Renal cortex interstitium (tissue), 15 donors: ENCODE measurements at places on chromosomes 6 and 20. TPM values are rescaled to one million over a fixed set of nuclear protein-coding genes. Genes with fewer than 3 reads are reported as not detected.

Gene GRM1
- 0.14 TPM for polyA plus RNA-seq

Gene TMEM74B
- 6.7 TPM for polyA plus RNA-seq

Gene DPPA5
- not detected for polyA plus RNA-seq

Gene OPRM1
- polyA plus RNA-seq: not detected

Gene OSBPL2
- polyA plus RNA-seq: 30.8 TPM

Gene DDAH2
- polyA plus RNA-seq: 152 TPM

Gene SERPINB6
- polyA plus RNA-seq: 98.8 TPM

Gene GABRR1
- polyA plus RNA-seq: 2.1 TPM

Gene BRD2
- polyA plus RNA-seq: 338 TPM

Gene HCRTR2
- 0.35 TPM for polyA plus RNA-seq

DNA sequence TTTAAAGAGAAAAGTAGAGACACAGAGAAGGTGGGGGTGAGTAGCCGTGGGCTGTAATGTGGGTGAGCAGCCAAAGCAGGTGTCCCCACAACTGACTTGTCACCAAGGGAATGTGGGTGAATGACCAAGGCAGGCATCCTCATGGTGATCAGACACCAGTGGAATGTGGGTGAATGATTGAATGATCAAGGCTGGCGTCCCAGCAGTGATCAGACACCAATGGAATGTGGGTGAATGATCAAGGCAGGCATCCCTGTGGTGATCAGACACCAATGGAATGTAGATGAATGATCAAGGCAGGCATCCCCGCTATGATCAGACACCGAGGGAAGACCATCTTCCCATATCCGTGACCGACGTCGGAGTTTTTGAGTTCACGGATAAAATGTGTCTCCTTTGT is 49.8 kb upstream of the OR14J1 start:
- no peak for DNase-seq

DNA sequence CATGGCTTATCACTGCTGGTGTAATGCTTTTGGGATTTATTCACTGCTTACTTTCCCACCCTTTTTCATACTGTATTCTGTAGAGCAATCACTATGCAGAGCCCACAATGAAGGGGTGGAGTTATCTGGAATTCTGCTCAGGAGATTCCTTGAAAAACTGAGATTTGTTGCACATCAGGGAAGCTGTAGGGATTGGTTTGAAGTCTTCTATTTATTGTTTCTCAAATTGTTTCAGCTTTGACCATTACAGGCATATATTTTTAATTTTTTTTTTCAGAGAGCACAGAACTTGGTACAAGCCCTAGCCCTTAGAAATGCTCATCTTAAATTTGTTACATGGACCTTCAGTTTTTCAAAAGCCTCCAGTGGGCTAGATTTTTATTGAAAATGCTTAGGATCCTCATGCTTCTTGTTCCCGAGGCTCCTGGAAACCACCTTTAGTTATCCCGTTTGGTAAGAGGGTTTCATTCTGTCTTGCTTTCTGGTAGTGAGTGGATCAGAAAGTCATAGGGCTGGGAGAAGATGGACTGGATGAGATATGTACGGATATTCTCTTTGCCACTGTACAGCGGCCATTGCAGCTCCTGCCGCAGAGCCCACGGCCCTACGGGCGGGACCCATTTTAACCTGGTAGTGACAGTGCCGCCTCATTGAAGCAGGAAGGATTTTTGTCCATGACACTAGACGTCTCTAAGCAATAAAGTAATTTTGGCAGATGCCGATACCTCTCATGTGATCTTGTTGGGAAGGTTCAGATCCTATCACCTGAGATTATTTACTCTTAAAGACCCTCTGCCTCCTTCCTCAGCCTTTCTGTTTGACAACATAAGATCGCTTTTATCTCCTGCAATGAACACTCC is 45.3 kb upstream of the ZNF184 start:
- DNase-seq: no peak

GRCh38 chr6:21887231-21888185 is 294.0 kb downstream of the SOX4 start:
- DNase-seq: no peak

- DNase-seq: no peak
These were observed 22.0 kb upstream of the TGM3 start for GRCh38 chr20:2273634-2274302.

GRCh38 chr6:44025226-44025625 is 102.0 kb downstream of the MRPL14 start:
- DNase-seq: no peak

DNA sequence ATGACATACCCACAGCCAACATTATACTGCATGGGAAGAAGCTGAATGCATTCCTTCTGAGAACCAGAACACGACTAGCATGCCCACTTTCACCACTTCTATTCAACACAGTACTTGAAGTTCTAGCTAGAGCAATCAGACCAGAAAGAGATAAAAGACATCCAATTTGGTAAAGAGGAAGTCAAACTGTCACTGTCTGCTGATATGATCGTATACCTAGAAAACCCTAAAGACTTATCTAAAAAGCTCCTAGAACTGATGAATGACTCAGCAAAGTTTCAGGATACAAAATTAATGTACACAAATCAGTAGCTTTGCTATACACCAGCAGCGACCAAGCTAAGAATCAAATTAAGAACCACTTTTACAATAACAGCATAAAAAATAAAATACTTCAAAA is 60.5 kb downstream of the EYS start:
- DNase-seq: no peak

DNA sequence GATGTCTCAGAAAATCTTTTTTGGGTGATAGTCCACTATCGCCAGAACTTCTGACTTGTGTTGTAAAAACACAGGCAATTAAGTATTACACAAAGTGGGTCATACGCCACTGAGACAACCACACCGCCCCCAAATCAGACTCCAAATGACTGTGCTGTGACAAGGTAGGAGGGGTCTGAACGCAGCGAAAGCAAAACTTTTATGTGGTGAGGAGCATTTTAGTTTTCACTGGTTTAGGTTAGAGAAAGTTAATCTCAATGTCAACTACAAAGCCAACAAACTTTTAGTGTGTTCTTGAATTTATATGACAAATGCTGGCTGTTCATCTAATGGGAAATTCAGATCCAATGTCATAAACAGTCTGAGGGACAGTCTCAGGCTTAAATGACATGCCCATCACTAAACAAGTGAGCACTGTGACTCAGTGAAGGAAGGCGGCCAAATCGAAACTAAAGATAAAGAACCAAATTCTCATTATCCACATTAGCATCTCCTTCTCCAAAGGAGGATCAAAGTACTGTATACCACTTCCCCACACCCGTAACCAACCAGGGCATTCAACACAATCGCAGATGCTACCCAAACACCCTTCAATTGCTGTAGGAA is 186.7 kb downstream of the GJA10 start:
- no peak for DNase-seq

DNA sequence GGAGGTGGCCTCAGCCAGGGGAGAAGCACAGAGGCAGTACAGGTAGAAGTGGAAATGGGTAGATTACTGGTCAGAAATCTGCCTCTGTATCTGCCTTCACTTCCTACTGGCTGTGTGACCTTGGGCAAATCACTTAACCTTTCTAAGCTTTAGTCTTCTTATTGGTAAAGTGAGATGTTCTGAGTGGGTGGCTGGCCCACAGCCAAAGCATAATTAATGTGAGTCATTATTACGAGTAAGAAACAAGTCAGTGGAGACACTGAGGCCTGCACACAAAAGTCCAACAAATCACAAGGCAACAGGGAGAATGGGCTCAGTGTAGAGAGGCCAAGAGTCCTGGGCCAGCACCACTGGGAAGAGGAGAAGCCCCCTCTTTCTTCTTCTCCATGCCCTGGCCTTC is 39.1 kb downstream of the NRN1 start:
- no peak for DNase-seq

GRCh38 chr6:150640556-150641209 is 41.0 kb downstream of the PLEKHG1 start:
- DNase-seq: no peak

DNA sequence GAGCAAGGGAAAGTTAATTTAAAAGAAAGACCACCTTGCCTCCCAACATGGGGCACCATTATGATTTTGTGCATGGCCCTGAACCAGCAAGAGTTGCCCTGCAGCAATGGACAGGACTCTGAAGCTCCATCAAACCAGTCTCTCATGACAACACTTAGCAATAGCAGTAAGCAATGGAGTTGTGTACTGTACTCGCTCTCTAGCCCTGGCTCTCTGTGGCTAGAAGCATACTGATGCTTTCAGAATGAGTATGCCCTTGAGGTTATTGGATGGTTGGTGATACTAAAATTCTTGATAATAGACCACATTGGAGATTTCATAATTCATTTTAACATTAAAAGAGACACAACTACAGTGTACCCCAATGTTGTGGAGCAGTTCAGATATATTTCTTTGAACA is 23.2 kb upstream of the LMBRD1 start:
- no peak for DNase-seq

GRCh38 chr6:52115145-52115741 is 27.8 kb upstream of the PKHD1 start:
- DNase-seq: no peak

GRCh38 chr20:50598074-50598473 is 87.9 kb downstream of the PTPN1 start:
- no peak for DNase-seq

- no peak for DNase-seq
These were observed 41.5 kb downstream of the MAN1A1 start for GRCh38 chr6:119308048-119308570.

- DNase-seq: no peak
These were observed 465.8 kb downstream of the FRK start for GRCh38 chr6:115594891-115595290.

- DNase-seq: no peak
These were observed 816.9 kb downstream of the DHX35 start for GRCh38 chr20:39778847-39779604.

GRCh38 chr20:61850926-61851900 is 214.5 kb downstream of the TAF4 start:
- no peak for DNase-seq

DNA sequence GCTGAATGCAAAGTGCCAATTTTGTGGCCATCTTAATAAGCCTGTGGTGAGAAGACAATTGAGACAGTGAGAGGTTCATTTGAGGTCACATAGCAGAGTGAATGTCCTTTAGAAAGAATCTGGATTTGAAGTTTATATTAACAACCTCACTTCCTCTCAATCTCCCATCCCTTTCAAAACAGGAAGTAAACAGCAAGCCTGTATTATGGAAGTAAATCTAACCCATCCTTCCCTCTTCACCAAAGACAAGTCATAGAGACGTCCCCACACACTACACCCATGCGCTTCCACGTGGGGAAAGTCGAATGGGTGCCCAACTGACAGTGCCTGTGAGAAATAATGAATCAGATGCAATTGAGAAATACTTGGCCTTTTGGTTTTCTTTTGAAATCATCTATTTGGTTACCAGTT is 28.8 kb upstream of the CCND3 start:
- no peak for DNase-seq

GRCh38 chr6:50791900-50792508 is 26.7 kb upstream of the TFAP2B start:
- DNase-seq: peak; percentile 16

- no peak for DNase-seq
These were observed 49.7 kb downstream of the SLC22A23 start for GRCh38 chr6:3406891-3407809.

DNA sequence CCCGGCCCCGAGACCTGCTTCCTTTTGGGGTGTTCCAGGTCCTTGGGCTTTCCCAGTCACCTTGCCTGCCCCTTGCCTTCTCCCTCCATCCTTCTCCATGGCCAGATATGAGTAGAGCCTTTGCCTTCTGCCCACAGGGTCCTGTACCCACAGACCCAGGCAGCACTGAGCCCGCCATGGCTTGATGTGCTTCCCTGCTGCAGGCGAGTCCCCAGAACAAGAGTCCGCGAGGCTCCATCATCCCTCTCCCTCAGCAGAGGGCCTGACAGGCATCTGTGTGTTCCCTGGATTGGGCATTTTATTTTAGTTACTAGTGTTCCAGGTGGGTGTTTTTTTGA is 21.9 kb downstream of the PYGB start:
- DNase-seq: no peak

DNA sequence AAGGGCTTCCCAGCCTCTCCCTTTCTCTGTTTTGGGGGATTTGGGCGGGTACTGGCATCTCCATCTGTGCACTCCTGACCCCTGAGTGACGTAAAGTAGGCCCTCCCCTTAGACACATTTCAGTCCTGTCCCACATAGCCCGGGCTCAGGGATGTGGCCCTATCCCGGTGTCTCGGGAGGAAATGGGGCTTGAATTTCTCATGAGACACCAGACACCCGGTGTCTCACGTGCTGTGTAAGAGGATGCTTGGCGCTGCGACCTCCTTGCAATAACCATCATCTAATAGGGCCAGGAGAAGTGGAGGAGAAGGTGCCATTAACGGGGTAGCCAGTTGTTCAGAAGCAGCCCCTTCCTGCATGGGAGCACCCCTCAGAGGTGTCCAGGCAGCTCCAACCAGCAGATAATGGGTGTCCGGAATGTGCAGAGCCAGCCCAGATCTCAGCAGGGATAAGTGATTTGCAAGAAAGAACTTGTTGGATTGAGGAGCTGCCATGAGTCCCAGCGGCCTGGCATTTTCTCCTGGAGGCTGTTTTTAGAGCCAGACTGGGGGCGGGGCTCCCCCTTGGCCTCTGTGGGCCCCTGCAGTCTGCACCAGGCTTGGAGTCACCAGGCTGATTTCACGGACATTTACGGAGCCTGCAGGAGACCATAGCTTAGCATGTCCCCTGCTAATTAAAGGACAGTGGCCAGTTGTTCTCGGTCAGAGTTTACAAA is 372.0 kb downstream of the PREX1 start:
- DNase-seq: no peak

DNA sequence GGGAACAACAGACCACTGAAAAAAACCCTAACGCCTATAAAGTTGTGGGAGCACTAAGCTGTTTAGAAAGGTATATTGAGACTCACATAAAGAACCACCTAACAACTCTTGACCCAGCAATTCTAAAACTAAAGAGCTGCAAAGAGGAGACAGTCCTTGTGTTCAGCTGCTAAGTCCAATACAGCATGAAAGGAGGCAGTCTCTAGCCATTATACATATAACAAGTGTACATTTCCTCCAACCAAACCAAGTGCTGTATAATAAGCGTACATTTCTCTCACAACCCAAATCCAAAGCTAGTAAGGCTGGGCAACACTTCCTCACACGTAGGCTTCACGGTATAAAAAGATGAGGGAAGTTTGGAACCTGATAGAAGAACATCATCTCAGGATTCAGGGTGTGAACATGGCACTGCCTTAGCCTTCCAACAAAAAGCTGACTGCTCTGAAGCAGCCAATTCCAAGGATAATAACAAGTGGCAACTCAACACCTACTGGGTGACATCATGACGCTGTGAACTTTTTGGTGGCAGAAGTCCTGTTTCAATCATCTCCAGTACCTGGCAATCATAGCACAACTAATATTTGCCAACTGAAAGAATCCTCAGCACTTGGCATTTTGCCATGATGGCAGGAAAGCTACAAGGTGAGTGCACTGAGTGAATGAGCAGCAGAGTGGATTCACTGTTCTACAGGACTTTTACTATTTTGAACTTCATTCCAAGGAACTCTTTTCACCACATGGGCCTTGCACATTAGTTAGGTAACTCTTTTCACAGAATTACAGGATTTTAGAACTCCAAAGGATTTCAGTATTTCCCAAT is 16.6 kb downstream of the TBC1D20 start:
- no peak for DNase-seq

GRCh38 chr6:30219244-30219643 is 6.0 kb upstream of the TRIM26 start:
- DNase-seq: peak; percentile 23
